H4 (cell line): ENCODE measurements at places on chromosomes 7 and 10.

DNA sequence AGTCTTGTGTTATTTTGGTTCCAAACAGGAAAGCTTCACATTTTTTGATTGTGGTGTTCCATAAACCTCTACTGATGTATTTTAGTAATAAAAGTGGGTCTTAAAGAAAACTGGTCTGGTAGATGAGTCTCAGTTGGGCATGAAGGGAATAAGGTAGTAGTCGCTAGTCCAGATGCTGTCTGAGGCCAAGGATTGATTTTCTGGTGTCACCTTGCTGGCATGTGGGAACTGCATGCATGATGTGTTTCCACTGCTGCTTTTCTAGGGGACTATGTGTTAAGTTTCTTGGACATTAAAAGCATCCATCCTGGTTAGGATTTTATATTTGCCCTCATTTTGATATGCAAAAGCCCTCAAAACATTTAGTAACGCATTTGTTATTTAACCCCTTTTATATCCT is 123.7 kb upstream of the GJD4 start:
- DNase-seq = no peak

GRCh38 chr7:126937171-126937570 is 315.6 kb downstream of the GRM8 start:
- DNase-seq = no peak

GRCh38 chr7:105810556-105810955 is 65.8 kb downstream of the ATXN7L1 start:
- no peak for DNase-seq

DNA sequence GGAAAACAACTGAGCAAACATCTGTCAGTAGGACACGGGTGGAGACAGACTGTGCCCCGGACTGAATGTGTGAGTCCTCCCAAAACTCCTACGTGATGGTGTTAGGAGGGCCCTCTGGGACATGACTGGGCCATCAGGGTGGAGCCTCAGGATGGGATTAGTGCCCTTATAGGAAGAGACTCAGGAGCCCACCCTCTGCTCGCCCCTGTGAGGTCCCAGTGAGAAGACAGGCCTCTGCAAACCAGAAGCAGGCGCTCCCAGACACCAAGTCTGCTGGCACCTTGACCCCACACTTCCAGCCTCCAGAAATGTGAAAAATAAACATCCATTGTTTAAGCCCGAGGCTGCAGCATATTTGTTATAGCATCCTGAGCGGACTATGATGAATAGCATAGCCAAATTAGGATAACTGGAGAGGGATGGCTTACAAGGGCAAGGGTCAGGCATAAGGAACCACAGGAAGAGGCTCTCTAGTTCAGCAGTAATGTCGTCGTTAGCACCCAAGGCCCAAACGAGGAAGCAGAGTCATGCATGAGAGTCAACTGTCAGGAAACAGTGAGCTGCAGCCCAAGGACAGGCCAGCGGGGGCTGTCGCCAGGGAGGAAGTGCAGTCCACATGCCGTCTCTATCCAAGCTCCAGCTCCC is 50.6 kb downstream of the PTPRN2 start:
- no peak for DNase-seq

DNA sequence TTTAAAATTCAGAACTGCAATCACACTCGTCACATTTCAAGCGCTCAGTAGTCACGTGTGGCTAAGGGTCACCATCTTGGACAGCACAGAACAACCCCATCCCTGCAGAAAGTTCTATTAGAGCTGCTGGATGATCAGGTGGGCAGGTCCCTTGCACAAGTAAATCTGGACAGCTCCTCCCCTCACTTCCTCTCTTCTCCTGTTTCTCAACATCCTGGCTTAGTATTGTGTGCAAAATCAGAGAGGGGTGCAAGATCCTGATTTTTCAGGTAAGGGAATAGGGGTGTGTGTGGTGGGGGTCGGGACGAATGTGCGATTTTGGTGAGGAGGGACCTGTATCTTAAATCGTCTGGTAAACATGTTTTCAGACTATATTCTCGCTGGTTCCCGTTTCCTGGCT is at the start of gene GIMAP4:
Gene GIMAP4 (plus strand): TSS at position 222 of the 400 bp plus-strand sequence. CDS start 2,512 bp downstream, outside the sequence.
- DNase-seq = no peak

- no peak for DNase-seq
Observed at GRCh38 chr10:44176311-44176710, 208.6 kb downstream of the CXCL12 start.

GRCh38 chr10:91214911-91215310 is 5.6 kb upstream of the PCGF5 start:
- DNase-seq = no peak

DNA sequence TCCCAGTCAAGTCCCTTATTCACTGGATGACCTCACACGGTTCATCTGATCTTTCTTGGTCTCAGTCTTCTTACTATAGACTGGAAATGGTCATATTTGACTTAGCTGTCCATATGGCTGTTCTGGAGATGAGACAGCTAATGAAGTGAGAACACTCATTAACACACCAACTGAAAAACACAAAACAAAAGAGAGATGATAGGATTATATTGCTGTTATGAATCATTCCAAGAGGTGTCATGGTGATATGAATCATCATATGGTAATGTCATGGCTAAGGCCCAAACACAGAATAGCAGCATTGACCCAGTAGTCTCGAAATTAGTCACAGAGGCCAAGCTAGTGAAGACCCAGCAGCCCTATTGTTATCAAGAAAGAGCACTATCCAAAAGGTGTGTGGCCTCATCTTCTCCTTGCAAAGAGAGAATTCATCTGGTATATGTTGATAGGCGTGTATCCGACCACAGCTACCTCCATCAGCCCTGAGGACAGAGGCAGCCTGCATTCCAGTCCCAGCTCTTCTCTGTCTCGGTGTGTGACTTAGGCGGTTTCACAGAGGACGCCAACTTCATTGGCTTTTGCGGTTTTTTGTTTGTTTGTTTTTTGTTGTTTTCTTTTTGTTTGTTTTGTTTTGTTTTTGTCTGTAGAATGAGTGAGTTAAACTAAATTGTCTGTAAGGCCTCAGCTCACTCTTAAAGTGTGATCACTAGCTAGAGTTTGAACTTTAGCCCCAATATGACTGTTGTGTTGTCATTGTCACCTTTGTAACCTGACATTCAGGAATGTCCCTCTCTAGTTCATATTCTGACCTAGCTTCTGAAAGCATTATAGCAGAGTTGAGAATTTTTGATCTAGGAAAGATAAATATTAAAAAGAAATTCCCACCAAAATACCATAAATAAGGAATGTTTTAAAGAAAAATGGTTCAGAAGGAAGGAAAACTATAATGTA is 97.4 kb upstream of the PDCD4 start:
- peak; percentile 22 for DNase-seq

DNA sequence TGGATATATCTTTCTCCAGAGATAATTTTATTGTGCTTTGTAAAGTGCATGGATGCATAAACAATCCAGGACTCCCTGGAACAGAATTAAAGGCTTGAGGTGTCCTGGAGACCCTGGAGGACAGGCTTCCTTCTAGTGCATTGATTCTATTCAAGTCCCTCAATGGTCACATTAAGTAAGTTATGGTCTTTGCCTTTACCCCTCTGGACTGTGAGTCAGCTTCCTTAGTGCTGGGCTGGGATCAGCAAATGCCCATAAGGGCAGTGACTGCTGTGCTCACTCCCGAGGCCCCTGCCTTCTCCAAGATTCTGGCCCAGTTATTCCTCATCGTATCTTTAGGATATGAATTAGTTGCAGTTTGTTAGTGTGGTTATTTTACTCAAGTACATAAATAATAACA is 178.7 kb upstream of the PRSS58 start:
- no peak for DNase-seq

- DNase-seq = peak; percentile 29
Observed at GRCh38 chr7:74174606-74175082, 488 bp downstream of the EIF4H start.

GRCh38 chr10:44757551-44758205 is 153.5 kb upstream of the TMEM72 start:
- DNase-seq = no peak

GRCh38 chr10:110392868-110393740 is 88.4 kb upstream of the SMNDC1 start:
- no peak for DNase-seq

GRCh38 chr10:87860816-87861403 is 2.4 kb downstream of the KLLN start:
- no peak for DNase-seq

DNA sequence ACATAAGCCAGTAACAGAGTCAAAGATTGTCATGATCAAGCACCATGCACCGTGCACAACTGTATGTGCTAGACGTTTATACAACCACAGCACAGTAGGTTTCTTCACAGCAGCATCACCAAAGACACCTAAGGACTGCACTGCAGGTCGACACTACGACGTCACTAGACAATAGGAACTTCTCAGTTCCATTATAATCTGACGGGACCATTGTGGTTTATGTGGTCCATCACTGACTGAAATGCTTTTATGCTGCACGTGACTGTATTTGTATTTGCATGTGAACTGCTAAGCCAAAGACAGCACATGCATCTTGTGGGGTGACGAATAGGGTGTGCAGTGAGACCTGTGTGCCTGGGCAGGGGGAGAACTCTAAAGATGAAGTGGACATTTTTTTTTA is 164.9 kb downstream of the PARD3 start:
- no peak for DNase-seq

- peak; percentile 79 for DNase-seq
Observed at GRCh38 chr10:100006243-100006886, 3.4 kb downstream of the DNMBP start.

GRCh38 chr7:44045226-44046014 is 918 bp downstream of the DBNL start:
- DNase-seq = no peak

DNA sequence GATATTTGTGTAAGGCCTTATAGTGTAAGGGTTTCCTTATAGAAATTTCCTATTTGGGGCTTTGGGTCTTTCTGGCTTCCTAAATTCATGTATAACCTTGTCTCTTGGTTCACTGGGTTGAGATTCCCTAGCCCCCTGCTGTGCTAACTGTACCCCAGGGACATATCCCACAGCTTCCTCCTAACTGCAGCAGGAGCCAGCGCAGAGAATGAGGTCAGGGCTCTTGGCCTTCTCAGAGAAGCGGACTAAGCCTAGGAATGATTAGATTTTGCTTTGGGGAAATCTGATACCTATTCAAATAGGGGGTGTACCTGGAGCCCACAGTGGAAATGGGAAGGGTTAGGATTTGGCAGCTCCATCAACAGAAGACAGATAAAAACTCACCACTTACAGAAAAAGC is 138.1 kb upstream of the EFCAB10 start:
- no peak for DNase-seq

DNA sequence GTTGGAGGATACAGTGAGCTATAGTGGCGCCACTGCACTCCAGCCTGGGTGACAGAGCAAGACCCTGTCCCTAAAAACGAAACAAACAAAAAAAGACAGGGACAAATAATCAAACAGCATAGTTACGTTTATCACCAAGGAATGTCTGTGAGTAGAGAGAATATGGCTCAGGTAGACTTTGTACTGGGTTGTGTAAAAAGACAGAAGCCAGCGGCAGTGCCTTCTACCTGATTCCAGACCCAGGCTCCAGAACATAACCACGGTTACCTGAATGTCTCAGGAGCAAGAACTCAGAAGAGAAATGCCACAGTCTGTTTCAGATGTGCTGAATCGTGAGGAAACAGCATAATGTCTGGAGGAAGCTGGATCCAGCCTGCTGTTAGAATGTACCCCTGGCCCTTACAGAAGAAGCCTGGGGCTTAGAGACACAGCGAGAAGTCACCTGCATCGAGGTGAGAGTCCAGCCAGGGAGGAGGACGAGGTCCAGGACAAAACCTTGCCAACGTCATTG is 60.9 kb upstream of the KAT6B start:
- DNase-seq = no peak

DNA sequence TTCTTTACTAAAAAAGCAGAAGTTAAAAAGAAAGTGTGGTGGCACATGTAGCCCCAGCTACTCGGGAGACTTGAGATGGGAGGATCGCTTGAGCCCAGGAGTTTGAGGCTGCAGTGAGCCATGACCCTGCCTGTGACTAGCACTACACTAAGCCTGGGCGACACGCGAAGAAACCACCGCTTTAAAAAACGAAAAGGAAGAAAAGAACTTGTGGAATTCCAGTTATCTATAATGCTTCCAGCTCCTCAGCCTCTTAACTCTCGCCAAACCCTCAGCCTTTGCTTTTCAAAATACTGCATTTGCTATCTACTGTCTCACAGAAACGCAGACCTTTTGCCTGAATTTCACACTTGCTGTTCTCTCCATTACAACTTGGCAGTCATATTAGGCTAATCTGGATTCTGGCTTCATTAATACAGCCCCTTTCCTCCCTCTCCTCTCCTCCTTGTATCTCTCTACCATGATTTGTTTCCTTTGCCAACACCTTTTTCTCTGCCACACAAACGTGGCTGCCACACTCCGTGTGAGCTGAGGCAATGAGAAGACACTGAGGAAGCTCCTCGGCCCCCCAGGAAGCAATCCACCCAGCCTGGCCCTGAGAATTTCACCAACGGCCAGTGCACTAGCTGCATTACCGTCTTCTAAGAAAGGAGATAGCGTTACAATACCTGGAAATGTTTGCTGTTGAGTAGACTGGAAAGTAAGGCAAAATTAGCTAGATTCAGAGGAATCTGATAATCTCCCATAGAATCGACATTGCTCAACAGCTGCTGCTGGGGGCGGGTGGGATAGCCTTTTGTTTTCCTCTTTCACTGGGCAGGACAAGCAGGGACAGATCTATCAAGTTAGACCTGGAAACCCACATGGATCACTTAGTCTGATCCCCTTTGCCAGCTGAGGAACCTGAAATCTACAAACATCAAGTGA is 37.2 kb downstream of the CALML5 start:
- no peak for DNase-seq
